Endothelial cell of umbilical vein (primary cell): ENCODE measurements at places on chromosomes 7 and 10.

DNA sequence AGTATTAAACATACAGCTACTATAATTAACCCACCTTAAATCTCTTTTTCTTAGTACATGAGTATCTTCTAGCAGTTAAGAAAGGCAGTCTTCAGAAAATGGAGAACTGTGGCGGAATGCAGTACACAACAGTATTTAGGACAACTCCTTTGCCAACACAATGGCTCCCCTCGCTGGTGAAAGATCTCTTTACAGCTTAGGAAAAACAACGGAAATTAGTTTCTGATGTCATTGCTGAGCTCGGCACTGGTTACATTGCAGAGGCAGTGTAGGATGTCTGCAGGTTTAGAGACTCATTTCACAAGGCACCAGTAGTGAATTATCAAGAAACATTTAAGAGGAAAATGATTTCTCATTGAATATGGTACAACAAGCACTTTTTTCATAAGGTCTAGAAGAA, 43.4 kb downstream of the GLRX3 start:
- H3K4me1 ChIP-seq = no peaks in the 10 kb centered on the region
- peak; percentile 82 for DNase-seq
- peaks cover 19% of the 10 kb centered on the region for H3K36me3 ChIP-seq
- H3K27ac ChIP-seq = no peak overlapping the region
- no peak overlapping the region for H3K4me3 ChIP-seq

DNA sequence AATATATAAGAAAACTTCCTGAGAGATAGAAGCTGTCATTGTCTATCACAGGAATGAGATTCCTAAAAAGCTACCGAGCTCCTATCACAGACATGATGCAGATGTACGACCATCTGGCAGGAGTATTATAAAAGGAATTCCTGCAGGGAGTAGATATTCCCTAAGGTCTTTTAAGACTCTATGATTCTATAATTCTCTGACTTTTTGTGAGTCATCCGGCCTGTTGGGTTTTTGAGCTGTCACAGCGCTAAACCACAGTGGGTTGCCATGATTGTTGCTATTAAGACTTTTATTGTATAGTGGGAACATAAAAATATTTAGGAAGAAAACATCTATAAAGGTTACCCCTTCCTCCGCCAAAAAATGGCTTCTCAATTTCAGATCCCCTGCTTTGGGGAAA, 223.4 kb downstream of the BMPER start:
- H3K27ac ChIP-seq = no peak overlapping the region
- no peaks in the 10 kb centered on the region for H3K27me3 ChIP-seq
- no peak overlapping the region for H3K4me3 ChIP-seq
- no peaks in the 10 kb centered on the region for H3K4me1 ChIP-seq
- no peak for DNase-seq
- H3K36me3 ChIP-seq = no peaks in the 10 kb centered on the region

DNA sequence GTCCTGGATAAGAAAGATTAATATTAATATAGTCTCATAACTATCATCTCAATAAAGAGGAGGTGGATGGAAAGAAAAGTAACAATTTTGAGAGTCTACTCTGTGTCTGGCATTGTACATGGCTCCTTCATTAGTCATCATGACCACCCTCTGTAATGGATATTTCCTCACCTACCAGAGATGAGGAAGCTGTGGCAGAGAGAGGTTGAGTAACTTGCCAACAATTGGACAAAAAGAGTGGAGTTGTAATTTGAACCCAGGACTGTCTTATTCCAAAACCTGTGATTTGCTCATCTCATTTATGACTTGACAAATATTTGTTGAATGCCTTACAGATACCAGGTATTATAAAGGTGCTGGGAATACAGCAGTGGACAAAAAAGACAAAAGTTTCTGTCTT, 2.1 kb upstream of the IDE start:
- H3K4me1 ChIP-seq = peaks cover 18% of the 10 kb centered on the region
- DNase-seq = no peak
- H3K27ac ChIP-seq = no peak overlapping the region
- no peaks in the 10 kb centered on the region for H3K27me3 ChIP-seq
- H3K36me3 ChIP-seq = no peaks in the 10 kb centered on the region

GRCh38 chr7:113159746-113160339, 41.5 kb upstream of the SMIM30 start:
- no peak overlapping the region for H3K4me3 ChIP-seq
- H3K36me3 ChIP-seq = no peaks in the 10 kb centered on the region
- DNase-seq = peak; percentile 6
- no peaks in the 10 kb centered on the region for H3K27me3 ChIP-seq
- no peak overlapping the region for H3K27ac ChIP-seq

DNA sequence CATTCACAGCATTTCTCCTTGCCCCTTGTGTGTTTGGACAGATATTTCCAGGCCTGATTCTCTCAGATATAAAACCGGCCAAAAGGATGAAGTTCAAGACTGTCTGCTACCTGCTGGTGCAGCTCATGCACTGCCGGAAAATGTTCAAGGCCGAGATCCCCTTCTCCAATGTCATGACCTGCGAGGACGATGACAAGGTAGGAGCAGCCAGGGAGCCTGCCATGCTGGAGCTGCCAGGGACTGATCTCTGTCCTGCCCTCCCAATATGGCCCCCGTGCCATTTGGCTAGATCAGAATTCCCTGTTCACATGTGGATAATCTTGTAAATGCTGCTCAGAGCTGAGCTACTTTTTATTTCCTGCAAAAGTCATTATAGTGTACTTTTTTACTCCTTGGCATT, 87.8 kb downstream of the ADCY1 start:
- H3K4me1 ChIP-seq = no peaks in the 10 kb centered on the region
- H3K36me3 ChIP-seq = no peaks in the 10 kb centered on the region
- no peak overlapping the region for H3K27ac ChIP-seq
- H3K4me3 ChIP-seq = no peak overlapping the region
